ENCODE measurements at places on chromosomes 7 and 10.

DNA sequence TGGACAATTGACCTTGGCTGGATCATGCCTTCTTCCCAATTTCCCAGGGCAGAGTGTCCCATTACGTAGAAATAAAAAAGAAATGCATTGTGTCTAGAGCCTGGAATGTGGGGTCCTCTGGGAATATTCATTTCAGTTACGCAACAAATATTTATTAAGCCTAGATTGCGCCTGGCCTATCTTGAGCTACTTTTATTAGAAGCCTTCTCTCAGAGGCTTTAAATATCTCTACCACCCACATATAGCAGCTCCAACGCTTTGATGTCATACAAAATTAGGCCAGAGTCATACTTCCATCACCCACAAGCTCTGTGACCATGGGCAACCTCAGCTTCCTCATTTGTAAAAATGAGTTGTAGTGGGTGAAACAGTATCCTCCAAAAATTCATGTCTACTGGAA is 24.9 kb upstream of the CARD11 start:
- no peak for DNase-seq

DNA sequence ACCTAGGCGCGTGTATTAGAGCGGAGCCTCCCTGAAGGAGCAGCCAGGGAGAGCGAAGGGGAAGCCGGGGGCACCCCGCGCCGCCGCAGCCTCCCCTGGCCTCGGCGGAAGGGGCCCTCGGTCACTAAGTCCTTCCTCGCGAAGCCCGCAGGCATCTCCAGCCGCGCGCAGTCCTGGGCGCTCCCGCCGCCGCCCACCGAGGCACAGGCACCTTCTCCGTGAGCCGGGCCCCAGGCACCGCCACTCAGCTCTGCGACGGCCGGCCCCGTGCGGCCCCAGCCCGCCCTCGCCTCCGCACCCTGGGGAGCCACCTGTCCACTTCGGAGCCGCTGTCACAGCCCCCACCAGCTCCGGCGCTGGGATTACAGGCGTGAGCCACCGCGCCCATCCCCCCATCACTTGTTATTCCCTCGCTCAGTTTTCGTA is 80.8 kb downstream of the ZNF467 start:
- DNase-seq, result no peak

- no peak for DNase-seq
Measured at GRCh38 chr7:14973712-14974428, 71.3 kb upstream of the DGKB start.

GRCh38 chr7:1169409-1170368 is 9.7 kb upstream of the ZFAND2A start:
- peak; percentile 34 for DNase-seq

- DNase-seq, result no peak
Measured at GRCh38 chr7:103124429-103124979, 24.4 kb downstream of the NAPEPLD start.

DNA sequence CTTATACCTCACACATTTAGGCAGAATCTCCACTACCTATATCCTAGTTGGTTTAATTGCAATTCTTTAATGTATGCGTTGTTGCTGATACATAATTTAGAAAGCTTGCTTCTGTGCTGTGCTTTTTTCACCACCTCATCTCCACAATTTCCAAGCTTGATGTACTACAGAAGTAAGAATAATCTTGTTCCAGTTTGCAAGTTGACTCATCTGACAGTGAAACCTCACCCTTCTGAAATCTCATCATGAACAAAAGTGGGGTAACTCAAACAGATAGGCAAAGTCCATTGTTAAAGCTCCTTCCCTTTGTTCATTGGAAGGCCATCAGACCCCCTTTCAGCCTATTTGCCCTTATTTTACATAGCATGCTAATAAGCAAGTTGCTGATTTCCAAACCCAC is 13.6 kb downstream of the EIF4EBP2 start:
- no peak for DNase-seq

DNA sequence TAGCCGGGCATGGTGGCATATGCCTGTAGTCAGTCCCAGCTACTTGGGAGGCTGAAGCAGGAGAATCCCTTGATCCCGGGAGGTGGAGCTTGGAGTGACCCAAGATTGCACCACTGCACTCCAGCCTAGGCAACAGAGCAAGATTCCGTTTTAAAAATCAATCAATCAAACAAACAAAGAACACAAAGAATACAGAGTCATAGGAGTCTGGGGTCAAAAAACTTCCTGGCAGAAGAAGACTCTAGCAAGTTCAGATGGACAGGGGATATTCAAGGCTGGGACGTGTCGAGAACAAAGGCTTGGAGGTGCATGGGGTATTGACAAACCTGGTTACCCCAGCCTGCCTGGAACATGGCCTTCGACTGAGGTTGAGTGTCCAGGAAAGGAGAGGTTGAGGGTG is 228.8 kb upstream of the AGK start:
- DNase-seq, result no peak

GRCh38 chr10:50375051-50375452 is 123.7 kb upstream of the ASAH2 start:
- no peak for DNase-seq

DNA sequence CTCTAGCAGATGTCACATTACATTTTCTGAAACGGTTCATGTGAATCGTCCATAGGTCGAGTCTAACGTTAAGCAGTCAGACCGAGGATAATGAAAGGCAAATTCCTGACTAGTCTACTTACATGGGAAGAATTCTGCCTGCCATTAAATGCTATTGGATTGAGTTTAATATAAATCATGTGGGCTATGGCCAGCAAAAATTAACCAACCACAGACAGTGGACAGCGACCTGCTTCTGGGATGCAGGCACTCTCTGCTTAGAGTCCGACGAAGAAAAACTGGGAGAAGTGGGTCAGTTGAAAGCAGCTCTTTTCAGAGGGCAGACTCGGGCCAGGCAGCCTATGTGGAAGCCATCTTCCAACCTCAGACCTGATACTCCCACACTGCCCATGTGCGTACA is 16.6 kb downstream of the PIP4K2A start:
- DNase-seq, result no peak

DNA sequence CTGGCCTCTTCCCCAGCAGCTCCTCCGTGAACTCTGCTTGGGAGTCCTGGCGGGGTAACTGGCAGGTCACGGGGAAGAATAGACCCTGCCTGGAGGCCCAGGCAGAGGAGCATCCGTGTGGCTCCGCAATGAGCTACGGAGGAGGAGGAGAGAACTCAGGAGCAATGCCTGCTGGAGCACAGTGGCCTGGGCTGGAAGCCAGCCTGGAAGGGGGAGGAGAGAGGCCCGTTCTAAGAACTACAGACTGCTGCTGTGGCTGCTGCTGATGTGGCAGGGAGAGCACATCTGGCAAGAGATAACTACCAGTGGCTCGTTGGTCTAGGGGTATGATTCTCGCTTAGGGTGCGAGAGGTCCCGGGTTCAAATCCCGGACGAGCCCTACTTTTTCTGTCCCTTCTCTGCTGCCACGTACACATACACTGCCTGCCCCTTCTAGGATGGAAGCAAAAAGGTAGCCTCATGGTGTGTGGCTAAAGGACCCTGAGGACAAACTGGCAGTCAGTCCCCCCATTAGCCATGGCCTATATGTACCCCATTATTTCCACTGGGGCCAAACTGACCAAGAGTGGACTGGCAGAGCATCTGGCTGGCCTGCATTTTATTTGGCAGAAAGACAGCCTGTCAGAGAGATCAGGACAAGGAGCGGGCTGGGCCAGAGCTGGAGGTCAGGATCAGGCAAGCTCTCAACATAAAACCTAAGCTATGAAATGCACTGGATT is 7.7 kb upstream of the OPN1SW start:
- DNase-seq, result no peak

- DNase-seq, result no peak
Measured at GRCh38 chr7:129919492-129919891, 33.3 kb downstream of the UBE2H start.

DNA sequence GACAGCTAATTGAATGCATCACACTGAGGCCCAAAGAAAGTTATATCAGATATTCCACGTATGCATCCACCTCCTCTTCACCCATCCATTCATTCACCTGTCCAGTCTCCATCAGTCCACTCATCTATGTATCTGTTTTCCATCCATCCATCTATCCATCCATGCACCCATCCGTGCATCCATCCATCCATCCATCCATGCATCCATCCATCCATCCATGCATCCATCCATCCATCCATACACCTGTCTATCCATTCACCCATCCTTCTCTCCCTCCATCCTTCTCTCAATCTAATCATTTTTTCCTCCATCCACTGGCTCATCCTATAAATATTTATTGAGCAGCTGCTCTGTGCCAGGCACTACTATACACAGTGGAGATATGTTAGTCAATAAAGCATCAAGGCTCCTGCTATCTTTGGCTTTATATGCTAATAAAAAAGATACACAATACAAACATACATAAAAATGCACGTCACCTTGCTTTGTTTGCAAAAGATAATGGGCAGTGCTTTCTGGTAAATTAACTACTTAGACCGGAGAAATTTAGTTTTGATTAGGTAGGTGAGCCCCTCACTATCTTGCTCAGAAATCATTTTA is 442.0 kb upstream of the KLF6 start:
- DNase-seq, result no peak

- DNase-seq, result no peak
Measured at GRCh38 chr10:58806970-58807628, 294.4 kb downstream of the BICC1 start.

GRCh38 chr10:63318491-63318890 is 147.3 kb downstream of the JMJD1C start:
- DNase-seq, result no peak

DNA sequence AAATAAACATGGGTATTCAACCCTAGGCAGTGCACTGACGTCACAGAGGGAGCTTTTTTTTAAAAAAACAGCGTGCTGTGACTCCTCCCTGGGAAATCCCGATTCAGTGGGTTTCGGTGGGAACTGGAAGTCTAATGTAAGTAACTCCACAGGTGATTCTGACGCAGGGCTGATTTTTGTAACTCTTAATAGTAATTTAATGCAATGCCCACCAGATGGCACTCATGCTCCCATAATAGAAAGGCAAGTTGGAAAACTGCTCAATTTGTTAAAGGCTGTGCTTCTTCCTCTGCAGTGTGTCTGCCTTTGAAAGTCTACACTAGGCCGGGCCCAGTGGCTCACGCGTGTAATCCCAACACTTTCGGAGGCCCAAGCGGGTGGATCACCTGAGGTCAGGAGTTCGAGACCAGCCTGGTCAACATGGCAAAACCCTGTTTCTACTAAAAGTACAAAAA is 10.9 kb upstream of the RSU1 start:
- peak; percentile 86 for DNase-seq

- DNase-seq, result no peak
Measured at GRCh38 chr7:77895905-77896304, 97.3 kb downstream of the PHTF2 start.

- no peak for DNase-seq
Measured at GRCh38 chr7:73541722-73542121, 15.8 kb downstream of the BCL7B start.

GRCh38 chr10:43904301-43904700 is 255.6 kb upstream of the ZNF32 start:
- DNase-seq, result peak; percentile 4
